ENCODE measurements at places on chromosomes 2 and 18. TPM values are rescaled to one million over a fixed set of nuclear protein-coding genes. Genes with fewer than 3 reads are reported as not detected.

Gene REG3G
- total RNA-seq: not detected

DNA sequence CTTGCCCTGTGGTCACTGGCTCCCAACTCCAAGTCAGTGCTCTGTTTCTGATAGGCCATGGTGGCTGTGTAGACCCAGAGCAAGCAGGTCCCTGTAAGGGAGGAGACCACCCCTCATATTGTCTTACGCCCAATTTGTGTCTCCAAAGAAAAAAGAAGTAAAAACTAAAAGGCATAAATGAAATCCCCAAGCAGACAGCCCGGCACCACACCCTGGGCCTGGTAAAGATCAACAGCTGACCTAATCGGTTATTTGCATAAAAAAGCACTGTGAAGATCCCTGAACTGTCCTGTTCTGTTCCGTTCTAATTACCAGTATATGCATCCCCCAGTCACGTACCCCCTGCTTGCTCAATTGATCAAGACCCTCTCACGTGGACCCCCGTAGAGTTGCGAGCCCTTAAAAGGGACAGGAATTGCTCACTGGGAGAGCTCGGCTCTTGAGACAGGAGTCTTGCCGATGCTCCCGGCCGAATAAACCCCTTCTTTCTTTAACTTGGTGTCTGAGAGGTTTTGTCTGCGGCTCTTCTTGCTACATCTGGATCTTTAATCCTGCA is 364.1 kb upstream of the HS6ST1 start:
- no peak for DNase-seq

DNA sequence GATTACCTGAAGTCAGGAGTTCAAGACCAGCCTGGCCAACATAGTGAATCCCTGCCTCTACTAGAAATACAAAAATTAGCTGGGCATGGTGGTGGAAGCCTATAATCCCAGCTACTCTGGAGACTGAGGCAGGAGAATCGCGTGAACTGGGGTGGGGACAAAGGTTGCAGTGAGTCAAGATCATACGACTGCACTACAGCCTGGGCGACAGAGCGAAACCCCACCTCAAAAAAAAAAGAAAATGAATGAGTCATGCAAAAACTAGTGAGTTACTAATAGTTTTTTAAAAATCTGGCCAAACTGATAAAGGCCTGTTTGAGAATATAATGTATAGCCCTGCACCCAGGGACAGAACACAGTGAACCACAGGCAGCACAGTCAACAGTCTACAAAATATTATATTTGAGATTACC is 17.5 kb downstream of the AFG3L2 start:
- no peak for DNase-seq

GRCh38 chr2:149400997-149401396 is 70.6 kb downstream of the LYPD6 start:
- DNase-seq: no peak

Gene DARS1
- total RNA-seq: 143 TPM

DNA sequence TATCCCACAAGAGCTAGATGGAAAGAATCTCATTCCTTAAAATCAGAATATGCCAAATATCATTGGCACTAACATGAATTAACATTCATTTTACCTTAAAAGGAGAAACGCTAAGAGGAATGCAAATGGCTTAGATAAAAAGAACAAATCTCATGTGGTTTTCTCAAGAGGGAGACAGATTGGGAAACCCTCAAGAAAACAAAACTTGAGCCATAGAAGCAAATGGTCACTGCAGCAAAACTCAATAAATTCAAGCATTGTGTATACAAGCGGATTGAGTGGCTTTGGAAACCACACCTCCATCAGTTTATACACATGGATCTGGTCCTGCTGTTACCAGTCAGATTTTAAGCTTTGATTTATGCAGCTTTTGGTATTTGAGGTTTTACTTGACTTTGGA is 1331.8 kb upstream of the ZEB2 start:
- DNase-seq: no peak

Gene STEAP3
- 0.11 TPM for total RNA-seq

DNA sequence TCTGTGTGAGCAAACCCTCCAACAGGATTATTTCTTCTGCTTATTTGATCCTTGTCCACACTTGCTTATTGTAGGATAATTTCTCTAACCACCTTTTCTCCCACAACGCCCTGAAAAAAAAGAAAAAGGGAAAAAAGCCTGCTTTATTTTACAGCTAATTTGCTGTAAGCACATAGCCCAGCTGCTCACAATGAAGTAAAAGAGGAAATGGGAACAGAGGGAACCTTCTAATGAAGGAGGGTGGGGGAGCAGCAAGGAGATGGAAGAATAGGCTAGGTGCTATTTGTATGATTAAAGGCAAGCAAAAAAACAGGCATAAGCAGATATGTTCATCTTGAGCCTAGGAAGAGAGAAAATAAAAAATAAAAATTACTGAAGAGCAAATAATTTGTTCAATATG is 331.6 kb downstream of the TXNL1 start:
- DNase-seq: no peak

Gene AQP12B
- not detected for total RNA-seq

DNA sequence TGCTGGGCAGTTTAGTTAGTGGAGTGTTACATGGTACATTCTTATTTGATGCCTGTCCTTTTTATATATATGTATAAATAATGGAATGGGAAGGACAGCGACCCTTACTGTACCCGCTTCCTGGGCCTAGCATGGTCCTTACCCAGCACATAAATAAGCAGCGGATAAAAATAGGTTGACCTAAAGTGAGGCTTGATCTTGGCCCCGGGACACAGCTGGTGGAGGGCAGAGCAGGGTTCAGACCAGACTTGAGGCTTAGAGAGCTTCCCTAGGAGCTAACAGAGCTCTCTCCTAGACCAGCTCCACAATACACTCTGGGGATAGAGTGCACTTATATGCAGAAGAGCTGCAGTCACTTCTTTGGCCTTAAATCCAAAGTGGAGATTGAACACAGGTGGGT is 46.9 kb upstream of the RPL31 start:
- no peak for DNase-seq

DNA sequence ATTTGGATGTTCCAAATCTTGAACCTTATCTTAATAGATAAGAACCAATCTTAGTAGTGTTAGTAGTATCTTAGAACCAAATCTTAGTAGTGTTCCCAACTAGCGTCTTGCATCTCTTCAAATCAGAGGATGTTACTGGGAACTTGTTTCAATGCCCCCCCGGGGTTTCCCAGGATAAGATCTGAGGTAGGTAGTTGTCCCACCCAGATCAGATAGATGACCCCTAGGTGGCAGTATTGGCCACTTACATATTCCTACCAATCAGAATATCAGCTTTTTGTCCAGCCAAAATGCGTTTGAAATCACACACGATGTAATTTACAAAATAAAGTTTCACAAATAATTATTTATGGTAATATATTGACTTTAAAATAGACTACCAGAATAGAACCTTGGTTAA is 314.8 kb downstream of the MBD2 start:
- DNase-seq: no peak

DNA sequence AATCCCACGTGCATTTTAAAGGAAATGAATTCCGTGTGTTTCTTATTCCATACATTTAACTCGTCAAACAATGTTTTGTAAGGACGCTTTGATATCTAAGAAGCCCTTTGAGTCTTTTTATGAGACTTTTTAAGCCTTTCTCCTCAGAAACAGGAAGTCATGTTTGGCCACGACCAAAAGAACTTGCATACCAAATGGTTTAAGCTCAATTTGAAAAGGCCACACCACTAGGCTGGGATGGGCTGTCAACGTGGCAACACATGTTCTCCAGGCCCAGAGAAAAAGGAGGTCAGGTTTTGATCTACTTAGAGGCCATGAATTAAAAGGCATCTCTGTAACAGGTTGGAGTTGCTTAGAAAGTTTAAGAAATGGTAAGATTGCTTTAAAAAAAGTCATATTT is 441.8 kb downstream of the CMPK2 start:
- no peak for DNase-seq

DNA sequence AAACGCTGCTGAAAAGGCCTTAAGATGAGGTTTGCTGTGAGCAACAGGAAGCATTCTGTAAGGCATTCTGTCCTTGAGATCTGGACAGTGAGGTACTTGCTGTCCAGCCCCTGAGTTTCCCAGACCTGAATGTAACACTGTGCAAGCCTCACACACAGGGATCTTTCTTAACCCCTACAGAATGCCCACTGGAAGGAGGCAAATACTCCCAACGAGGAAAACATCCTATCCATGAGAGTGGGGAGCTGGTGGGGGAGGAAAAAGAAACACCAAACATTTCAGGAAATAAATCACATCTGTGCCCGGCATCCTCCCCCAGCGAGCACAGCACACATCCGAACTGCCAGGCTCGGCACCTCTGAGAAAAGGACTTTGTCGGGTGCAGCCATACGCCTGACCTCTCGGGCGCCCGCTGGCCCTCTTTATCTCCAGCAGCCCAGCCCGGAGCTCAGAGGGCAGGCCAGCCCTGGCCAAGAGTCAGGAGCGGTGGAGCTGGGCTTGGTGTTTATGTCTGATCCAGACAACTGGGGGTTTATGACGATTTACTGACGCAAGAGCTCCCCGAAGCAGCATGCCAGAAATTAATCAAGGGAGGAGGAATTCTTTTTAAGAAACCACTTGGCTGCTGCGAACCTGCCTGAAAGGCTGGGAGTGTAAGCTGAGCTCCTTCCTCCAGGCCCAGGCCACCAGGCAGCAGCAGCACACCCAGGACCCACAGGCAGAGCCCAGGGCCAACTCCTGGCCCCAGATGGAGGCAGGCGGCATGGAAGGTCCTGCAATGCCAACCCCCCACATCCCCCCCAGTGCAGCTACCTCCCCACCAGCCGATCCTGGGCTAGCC is 72.2 kb downstream of the HDAC4 start:
- no peak for DNase-seq

DNA sequence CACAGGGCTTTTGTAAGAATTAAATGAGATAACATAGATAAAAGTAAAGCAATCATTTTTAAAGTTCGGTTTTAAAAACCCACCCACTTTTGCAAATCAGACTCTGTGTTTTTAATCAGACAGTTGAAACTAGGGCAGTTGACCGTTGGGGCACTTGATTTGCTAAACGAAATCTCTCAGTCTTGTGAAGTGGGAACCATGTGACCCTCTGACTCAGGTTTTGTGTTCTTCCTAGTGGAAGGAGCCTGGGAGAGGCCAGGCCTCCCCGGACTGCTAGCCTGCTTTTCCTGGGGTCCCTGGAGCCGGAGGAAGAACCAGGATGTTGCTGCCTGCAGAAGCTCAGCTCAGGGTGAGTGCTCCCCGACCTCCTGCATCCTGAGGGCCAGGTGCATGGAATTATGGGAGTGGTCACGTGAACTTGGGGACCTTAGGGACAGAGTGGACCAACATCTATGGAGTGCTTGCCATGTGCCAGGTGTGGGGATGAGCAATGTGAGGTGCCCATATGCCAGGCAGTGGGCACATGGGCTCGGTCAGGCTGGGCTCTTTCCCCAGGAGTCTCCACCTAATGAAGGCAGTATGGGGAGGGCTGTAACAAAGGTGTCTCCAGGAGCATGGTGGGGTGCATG is 3.9 kb downstream of the C2orf72 start:
- no peak for DNase-seq

GRCh38 chr2:70569559-70569958 is 15.9 kb upstream of the TGFA start:
- no peak for DNase-seq

Measured in CD8-positive, alpha-beta memory T cell (primary cell).